ENCODE measurements at places on chromosomes 12 and 14.

- peak; percentile 68 for DNase-seq
These were observed 1.2 kb downstream of the PELI2 start for GRCh38 chr14:56119201-56119981.

DNA sequence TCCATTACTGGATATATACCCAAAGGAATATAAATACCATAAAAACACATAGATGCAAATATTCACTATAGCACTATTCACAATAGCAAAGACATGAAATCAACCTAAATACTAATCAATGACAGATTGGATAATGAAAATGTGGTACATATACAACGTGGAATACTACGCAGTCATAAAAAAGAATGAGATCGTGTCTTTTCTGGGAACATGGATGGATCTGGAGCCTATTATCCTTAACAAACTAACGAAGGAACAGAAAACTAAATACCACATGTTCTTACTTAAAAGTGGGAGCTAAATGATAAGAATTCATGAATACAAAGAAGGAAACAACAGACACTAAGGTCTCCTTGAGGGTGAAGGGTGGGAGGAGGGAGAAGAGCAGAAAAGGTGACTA is 76.5 kb downstream of the SLC38A4 start:
- DNase-seq: no peak

GRCh38 chr14:23028799-23029198 is 5.9 kb downstream of the PSMB5 start:
- no peak for DNase-seq

DNA sequence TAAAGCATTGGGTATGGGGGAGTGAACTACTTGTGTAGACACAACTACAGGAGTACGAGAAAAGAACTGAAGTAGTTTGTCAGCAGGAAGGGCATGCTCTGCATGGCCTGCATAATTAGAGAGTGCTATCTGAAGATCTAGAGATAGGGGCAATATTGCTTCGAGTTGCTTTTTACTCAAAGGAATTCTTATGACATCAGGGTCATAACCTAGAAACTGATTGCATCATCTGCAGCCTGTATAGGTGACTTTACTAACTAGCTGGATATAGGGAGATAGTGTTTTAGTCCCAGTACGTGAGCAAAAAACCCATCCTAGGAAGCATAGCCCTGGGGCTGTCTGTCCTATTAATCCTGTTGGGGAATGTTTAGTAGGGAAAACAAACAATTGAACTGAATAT is 39.8 kb downstream of the TMTC3 start:
- no peak for DNase-seq

GRCh38 chr14:44204061-44204835 is 302.8 kb downstream of the FSCB start:
- DNase-seq: no peak

- DNase-seq: no peak
These were observed 88.8 kb upstream of the GTF2A1 start for GRCh38 chr14:81309511-81309910.

DNA sequence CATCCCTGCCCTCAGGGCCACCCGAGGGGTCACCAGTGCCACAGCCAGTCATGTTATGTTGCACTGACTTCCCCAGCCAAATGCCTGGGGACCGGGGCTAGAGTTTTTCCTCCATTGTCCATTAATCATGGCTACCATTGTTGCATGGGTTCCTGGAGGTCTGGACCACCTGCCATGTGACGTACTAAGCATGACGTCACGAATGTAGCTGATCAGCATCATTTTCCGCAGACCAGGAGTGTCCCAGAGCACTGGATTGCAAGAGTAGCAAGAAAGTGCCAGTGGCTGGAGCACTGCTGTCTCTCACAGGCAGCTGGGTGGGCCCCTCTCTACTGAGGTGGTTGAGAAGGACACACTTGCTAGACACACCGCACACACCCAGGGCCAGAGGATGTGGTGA is 6.9 kb upstream of the C14orf180 start:
- no peak for DNase-seq

GRCh38 chr12:114134922-114135321 is 168.8 kb upstream of the RBM19 start:
- DNase-seq: no peak

DNA sequence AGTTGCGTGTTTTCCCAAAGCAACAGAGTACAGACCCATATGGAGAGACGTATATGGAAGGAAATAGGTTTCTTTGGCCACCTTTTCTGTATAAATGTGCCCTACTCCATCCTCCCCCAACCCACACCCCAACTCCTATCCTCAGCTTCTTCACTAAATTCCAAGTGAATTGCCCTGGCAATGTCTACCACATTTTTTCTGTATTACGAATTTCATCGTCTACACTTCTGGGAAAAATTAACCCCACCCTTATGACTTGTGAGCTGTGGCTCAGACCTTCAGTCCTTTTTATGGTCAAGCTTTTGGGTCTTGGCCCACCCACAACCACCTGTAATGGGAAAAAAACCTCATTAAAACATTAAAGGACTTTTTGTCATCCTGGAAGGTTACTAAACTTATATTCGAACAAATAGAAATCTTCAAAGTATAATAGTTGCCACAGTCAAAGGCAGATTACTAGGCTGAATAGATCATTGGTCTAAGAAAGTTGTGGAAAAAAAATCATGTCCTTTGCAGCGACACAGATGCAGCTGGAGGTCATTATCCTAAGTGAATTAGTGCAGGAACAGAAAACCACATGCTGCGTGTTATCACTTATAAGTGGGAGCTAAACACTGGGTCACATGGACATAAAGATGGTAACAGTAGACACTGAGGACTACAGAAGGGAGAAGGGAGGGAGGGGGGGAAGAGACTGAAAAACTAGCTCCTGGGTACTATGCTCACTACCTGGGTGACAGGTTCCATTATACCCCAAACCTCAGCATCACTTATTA is 15.7 kb upstream of the NFKBIA start:
- peak; percentile 75 for DNase-seq

DNA sequence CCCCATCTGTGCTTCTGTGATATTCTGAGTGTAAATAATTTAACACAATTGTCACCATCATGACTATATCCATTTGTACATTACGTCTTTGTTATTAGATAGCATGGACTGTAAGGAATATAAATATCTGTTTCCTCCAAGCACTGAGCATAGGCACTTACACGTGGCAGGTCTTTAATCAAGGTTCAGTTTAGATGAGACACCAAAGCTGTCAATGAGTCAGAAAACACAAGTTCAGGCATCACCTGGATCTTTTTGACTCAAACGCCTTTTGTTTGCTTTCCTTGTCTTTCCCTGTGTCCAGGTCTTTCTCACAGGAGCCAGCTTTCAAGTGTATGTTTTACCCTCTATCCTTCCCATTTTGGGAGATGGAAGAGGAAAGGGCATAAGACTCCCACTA is 163.2 kb upstream of the CCDC198 start:
- no peak for DNase-seq

- DNase-seq: no peak
These were observed 3.3 kb upstream of the CRIP2 start for GRCh38 chr14:105471297-105471821.

GRCh38 chr12:34347367-34347766 is 325.1 kb downstream of the ALG10 start:
- no peak for DNase-seq

DNA sequence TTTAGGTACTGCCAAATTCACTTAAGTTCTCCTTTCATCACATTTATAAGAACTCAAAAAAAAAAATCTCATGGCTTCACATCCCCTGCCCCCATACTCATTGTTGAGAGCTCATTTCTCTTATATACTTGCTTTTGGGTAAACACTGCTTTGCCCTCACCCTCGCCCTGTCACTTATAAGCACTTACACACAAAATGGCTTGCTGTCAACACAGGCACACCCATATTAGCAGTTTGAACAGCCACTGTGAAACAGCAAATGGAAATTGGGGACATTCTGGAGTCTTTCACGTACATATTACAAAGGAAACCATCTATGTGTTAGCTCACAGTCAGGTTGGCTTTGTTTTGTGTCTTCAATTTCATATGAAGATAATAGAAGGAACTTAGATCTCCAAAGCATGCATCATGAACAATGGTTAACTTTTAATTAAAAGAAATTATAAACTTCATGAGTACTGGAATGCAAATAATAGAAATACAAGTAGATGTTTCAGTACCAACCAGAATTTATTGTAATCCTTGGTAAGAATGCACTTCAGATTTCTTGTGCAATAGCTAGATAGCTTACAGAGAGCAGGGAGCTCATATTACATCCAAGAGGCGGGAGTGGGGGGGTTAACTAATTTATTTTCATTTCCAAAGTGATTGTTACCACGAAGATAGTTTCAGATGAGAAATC is 272.2 kb downstream of the ALG10B start:
- DNase-seq: no peak

DNA sequence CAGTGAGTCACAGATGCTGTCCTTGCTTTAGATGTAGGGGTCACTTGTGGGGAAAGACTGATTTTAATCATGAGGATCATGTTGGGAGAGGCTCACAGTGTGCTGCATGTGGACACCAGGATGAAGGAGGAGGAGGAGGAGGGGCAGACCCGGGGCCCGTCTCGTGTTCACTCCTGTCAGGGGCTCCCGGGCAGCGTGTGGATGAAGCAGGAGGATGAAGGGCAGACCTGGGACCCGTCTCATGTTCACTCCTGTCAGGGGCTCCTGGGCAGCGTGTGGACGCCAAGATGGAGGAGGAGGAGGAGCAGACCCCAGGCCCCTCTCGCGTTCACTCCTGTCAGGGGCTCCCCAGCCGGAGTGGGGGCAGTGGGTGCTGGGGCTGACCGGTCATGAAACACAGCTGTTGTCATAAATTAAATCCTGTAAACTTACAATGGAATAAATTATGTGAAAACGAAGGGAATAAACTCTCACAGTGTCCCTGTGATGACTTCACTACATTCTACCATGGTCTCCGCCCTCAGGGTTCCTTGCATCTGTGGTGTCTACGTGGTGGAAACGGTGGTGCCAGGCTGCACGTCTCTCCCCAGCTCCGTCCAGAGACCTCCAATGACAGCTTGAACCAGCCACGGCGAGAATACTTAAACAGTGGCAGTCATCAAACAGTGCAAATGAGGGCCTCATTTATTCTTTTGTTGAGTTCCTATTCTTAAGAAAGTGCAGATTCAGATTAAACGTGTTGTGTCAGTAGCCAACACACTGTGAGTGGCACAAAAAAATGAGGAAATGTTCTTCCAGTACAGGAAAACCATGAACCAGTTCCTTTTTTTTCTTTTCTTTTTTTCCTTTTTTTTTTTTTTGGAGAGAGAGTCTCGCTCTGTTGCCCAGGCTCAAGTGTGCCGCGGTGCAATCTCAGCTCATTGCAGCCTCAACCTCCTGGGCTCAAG is 37.7 kb upstream of the SFSWAP start:
- DNase-seq: no peak

- DNase-seq: no peak
These were observed 8.2 kb upstream of the A2M start for GRCh38 chr12:9123781-9124382.

DNA sequence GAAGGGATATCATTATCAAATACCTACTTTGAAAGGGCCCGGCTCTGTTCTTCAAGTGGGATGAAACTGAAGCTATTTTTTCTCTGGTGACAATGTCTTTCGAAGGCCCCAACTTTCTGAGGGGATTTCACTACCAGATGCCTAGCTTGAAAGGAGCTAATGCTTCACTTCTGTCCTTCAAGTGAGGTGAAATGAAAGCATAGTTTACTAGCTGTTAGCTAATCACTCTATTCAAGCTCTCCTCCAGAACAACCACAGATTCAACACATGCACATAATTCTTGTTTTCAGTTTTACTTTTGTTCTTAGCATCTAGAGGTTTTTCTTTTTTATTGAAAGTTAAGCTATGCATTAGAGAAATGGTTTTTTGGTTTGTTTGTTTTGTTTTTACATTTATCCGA is 571.4 kb downstream of the NOVA1 start:
- no peak for DNase-seq

GRCh38 chr12:31647086-31647491 is 12.4 kb upstream of the ETFBKMT start:
- peak; percentile 30 for DNase-seq

DNA sequence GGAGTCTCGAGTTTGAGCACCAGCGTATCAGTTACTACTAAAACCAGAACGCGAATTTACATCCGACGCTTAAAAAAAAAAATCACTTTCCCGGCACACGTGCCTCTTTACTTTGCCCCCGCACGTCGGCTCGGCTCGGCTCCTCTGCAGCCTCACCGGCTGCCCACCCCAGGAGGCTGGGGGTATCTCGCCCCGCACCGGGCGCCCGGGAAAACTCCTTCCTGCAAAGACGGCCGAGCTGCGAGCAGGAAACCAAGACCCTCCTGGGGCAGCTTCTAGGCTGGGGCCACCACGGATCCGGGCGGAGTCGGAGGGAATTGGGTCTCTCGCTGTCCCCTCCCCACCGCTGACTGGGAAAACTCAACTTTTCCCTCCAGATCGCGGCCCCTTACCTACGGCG is 610 bp downstream of the VSIG10 start:
- DNase-seq: peak; percentile 57

DNA sequence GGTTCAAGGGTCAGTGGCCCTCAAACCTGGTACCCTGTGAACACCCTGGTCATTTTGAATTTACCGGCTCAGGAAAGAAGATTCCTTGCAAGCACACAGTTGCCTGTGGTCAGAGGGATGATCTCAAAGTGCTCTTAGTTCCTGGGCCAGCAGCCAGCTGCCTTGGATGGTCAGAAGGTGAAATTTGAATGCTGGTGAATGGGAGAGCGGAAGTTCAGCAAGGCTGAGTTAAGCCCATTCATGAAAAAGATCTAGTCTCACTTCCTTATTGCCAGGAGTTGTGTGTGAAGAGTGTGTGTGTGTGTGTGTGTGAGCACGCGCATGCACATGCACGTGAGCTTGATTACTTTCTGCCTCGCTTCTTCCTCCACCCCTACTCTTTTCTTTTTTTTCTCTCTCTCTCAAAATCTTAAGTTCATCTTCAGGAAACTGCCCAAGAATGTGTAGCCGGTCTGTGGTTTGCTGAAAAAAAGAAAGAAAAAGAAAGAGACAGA is 155.5 kb upstream of the CCND2 start:
- DNase-seq: peak; percentile 65

DNA sequence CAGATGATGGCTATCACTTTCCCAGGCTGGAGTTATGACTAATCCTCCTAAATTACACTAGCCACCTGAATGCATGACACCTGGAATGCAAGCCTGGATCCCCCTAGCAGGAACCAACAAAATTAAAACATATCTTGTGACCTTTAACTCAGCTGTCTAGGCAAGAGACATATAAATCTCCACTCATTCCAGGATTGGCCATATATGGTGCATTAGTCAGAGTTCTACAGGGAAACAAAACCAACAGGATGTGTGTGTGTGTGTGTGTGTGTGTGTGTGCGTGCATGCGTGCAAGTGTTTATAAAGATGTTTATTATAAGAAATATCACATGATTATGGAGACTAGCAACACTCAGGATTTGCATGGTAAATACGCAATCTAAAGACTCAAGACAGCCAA is 212.8 kb downstream of the KIF21A start:
- DNase-seq: no peak

DNA sequence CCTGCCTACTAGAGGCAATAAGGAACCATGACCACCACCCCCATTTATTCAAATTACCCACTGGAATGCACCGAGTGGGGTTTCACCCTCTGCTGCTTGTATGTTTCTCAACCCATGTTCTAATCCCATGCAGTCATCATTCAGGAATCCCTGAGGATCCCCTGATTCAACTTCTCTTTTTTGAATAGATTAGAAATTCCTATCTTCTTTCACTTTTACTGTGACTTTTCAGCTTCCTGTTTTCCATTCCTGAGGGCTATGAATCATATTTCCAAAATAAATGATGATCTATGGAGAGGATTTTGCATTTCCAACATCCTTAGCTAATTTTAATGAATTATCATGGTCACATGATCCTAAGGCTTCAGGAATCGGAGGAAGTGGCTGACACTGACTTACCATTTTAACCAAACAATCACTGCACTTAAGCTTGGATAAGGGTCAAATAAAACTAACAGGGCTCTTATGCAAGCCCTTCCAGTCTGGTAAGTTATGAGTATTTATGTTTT is 19.4 kb upstream of the P2RX4 start:
- DNase-seq: peak; percentile 93

Measured in foreskin fibroblast (primary cell).